ENCODE measurements at places on chromosomes 13 and 19. TPM values are rescaled to one million over a fixed set of nuclear protein-coding genes. Genes with fewer than 3 reads are reported as not detected.
A peak's percentile ranks its signal among the peaks of the same experiment; 100 is the strongest.

DNA sequence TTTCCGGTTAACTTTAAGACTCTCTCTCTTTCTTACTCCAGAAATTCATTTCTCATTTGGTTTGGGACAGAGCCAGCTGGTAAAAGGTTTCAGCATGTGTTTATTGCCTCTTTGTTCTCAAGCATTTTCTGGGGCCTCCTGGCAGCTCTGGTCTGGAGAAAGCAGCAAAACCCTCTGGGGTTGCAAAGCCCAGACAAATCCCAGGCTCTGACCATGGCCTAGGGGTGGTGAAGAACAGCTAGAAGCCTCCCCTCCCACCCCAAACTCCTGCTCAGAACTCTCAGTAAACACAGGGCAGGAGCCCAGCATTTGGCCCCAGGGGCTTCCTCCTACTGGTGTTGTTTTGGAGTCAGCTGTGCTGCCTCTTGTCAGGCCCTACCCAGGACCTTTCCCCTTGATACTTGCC is 124.2 kb upstream of the SERP2 start:
- H3K36me3 ChIP-seq, result no peaks in the 10 kb centered on the region
- no peak overlapping the region for H3K4me3 ChIP-seq
- peak; percentile 46 for DNase-seq
- no peaks in the 10 kb centered on the region for H3K27me3 ChIP-seq

DNA sequence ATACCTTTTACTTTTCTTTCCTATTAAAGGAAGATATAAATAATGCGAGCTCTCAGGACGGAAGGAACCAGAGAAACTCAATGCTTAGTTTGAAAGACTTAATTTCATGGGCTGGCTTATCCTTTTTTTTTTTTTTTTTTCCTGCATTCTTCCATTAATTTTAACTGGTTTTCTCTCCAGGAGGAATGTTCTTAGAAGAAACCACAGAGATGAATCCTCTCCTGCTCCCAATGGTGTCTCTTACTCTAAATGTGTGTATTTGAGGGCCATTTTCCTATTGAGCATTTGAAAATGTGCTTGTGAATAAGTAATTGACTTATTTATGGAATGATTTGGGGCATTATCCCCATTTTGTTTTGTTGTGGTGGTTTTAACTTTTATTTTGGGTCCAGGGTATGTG is 494.9 kb downstream of the FOXO1 start:
- no peaks in the 10 kb centered on the region for H3K36me3 ChIP-seq
- H3K4me1 ChIP-seq, result no peaks in the 10 kb centered on the region
- no peaks in the 10 kb centered on the region for H3K27me3 ChIP-seq

DAND5 gene
- total RNA-seq, result not detected

DNA sequence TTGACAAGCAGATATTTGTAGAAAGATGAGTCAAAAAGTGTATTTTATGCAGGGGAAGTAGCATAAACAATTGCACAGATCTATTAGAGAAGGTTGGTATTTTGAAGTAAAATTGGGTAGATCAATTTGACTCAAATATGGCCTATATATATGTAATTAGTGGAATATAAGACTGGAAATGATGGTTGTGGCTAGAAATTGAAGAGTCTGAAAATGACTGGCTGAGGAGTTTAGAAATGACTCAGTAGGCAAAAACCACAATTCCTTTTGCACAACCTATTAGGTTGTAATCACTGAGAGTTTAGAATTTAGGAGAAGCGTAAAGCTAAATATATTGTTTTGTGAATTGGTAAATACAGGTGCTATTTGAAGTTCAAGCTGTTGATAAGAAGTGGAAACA is 622.6 kb upstream of the PCDH20 start:
- H3K27me3 ChIP-seq, result no peaks in the 10 kb centered on the region
- no peaks in the 10 kb centered on the region for H3K4me1 ChIP-seq
- H3K4me3 ChIP-seq, result no peak overlapping the region
- DNase-seq, result no peak

CD70 gene
- 1.2 TPM for total RNA-seq

ZNF439 gene
- total RNA-seq, result 12.6 TPM

DNA sequence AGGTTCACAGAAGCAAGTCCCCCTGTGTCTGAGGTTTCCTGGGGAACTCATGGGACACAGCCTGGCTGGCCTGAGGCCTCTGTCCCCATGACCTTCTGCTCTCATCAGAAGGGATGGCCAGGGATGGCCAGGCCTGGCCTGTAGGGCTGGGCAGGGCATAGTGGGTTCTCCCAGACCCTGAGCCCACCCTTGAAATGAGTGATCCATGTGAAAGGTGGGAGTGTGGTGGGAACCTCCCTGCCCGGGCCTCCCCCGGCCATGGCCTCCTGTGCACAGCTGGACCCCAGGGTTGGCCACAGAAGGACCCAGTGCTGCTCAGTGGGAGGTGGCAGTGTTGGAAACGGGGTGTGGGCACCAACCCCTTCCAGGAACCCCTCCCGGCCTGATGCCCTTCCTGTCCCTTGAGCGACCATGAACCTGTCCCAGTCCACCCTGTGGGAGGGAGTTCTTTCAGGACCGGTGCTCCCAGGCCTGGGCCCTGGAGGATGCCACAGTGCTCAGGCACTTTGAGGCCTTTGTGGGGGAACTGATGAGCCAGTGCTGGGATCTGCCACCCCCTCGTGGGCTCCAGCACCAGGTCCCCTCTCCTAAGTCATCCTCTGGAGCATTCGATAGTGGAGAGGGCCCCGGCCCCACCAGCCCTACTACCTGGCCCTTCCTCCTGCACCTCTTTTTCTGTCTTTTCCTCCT is 15.5 kb upstream of the ZNF14 start:
- H3K4me3 ChIP-seq, result no peak overlapping the region
- DNase-seq, result no peak
- no peaks in the 10 kb centered on the region for H3K27me3 ChIP-seq
- H3K4me1 ChIP-seq, result no peaks in the 10 kb centered on the region
- H3K36me3 ChIP-seq, result no peaks in the 10 kb centered on the region

ZNF575 gene
- 2.8 TPM for total RNA-seq

DNA sequence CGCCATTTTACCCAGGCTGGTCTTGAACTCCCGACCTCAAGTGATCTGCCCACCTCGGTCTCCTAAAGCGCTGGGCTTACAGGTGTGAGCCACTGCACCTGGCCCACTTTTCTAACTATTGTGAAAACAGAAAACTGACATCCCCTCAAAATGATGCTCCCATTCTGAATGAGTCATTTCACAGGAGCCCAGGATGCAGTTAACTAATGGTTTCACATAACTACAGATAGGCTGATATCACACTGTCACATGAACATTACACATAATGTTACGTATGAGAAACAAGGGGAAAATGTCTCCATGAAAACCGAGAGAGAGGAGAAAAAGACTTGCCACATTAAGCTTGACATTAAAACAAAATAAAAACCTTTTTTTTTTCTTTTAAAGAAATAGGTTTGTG is 37.5 kb downstream of the N4BP2L2 start:
- no peaks in the 10 kb centered on the region for H3K27me3 ChIP-seq
- no peaks in the 10 kb centered on the region for H3K36me3 ChIP-seq
- H3K4me3 ChIP-seq, result no peak overlapping the region
- DNase-seq, result no peak
- H3K27ac ChIP-seq, result no peak overlapping the region
- H3K4me1 ChIP-seq, result no peaks in the 10 kb centered on the region

SSC5D gene
- 50.8 TPM for total RNA-seq

GRCh38 chr19:29674374-29675119 is 9.3 kb downstream of the PLEKHF1 start:
- H3K4me1 ChIP-seq, result peaks cover 8% of the 10 kb centered on the region
- DNase-seq, result no peak
- no peaks in the 10 kb centered on the region for H3K27me3 ChIP-seq

- H3K4me1 ChIP-seq, result no peaks in the 10 kb centered on the region
- H3K4me3 ChIP-seq, result no peak overlapping the region
- DNase-seq, result no peak
- no peaks in the 10 kb centered on the region for H3K36me3 ChIP-seq
- H3K27ac ChIP-seq, result no peak overlapping the region
These were observed 26.7 kb downstream of the MAB21L1 start for GRCh38 chr13:35449821-35450220.

TEX29 gene
- not detected for total RNA-seq

DNA sequence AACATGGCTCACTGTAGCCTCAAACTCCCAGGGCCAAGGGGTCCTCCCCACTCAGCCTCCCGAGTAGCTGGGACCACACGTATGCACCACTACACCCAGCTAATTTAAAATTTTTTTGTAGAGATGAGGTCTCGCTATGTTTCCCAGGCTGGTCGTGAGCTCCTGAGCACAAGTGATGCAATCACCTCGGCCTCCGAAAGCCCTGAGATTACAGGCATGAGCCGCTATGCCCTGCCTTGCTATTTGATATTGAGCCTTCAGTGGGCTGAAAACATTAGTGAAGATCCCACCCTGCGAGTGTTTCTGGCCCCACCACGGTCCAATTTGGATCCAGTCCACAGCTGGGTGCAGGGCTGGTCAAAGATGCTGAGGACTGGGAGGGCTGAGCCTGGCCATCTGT is 65.9 kb downstream of the TRPM4 start:
- no peak for DNase-seq
- H3K36me3 ChIP-seq, result no peaks in the 10 kb centered on the region
- H3K4me3 ChIP-seq, result no peak overlapping the region
- no peaks in the 10 kb centered on the region for H3K4me1 ChIP-seq

RLN3 gene
- not detected for total RNA-seq

PLPP2 gene
- total RNA-seq, result 12.0 TPM

DNA sequence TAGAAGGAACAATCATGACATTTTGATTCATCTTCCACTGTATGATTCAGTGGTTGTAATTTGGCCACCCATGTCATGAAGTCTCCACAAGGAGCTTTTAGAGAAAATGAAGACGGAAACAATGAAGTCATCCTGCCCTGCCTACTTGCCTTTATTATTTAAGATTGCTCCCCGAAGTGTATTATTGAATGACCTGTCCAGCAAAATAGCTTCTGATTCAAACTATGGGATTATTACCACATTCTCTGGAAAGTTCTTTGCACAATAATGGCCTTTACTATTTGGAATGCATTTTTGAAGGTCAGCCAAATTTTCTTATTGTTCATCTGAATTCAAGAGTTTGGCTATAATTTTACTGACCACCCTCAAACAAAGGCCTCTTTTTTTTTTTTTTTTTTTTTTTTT is 77.8 kb upstream of the RFC3 start:
- H3K4me3 ChIP-seq, result no peak overlapping the region
- no peaks in the 10 kb centered on the region for H3K4me1 ChIP-seq
- H3K27ac ChIP-seq, result no peak overlapping the region
- DNase-seq, result no peak
- no peaks in the 10 kb centered on the region for H3K27me3 ChIP-seq
- no peaks in the 10 kb centered on the region for H3K36me3 ChIP-seq

- H3K4me3 ChIP-seq, result no peak overlapping the region
- no peak overlapping the region for H3K27ac ChIP-seq
- no peak for DNase-seq
These were observed 15.4 kb upstream of the CHAMP1 start for GRCh38 chr13:114298866-114299265.

Data from uterus (tissue), 4 donors.